Suprapubic skin (tissue), 4 donors: ENCODE measurements at places on chromosomes 6 and 20. TPM values are rescaled to one million over a fixed set of nuclear protein-coding genes. Genes with fewer than 3 reads are reported as not detected.

Gene HLA-DQA1
- total RNA-seq = 10.5 TPM

Gene ENPP1
- 4.8 TPM for total RNA-seq

Gene THBS2
- total RNA-seq = 98.0 TPM

Gene GRM1
- not detected for total RNA-seq

Gene SCUBE3
- total RNA-seq = 0.64 TPM

Gene IL17A
- not detected for total RNA-seq

GRCh38 chr6:142280927-142281326 is 20.9 kb upstream of the ADGRG6 start:
- no peaks in the 10 kb centered on the region for H3K27me3 ChIP-seq
- no peaks in the 10 kb centered on the region for H3K4me1 ChIP-seq
- H3K4me3 ChIP-seq = no peak overlapping the region
- H3K36me3 ChIP-seq = no peaks in the 10 kb centered on the region
- H3K27ac ChIP-seq = no peak overlapping the region

- H3K27ac ChIP-seq = no peak overlapping the region
- H3K27me3 ChIP-seq = no peaks in the 10 kb centered on the region
- H3K36me3 ChIP-seq = no peaks in the 10 kb centered on the region
- H3K4me3 ChIP-seq = no peak overlapping the region
These were observed 8.5 kb upstream of the KIF6 start for GRCh38 chr6:39733704-39734103.

GRCh38 chr6:169847141-169847674 is 95.8 kb downstream of the ERMARD start:
- H3K27me3 ChIP-seq = peaks cover 23% of the 10 kb centered on the region
- no peak overlapping the region for H3K27ac ChIP-seq
- H3K4me3 ChIP-seq = no peak overlapping the region

- H3K4me3 ChIP-seq = no peak overlapping the region
- DNase-seq = no peak
- H3K36me3 ChIP-seq = no peaks in the 10 kb centered on the region
- H3K27ac ChIP-seq = no peak overlapping the region
- H3K4me1 ChIP-seq = peaks cover 4% of the 10 kb centered on the region
These were observed 86.9 kb downstream of the LYRM4 start for GRCh38 chr6:5173810-5174209.

- H3K36me3 ChIP-seq = no peaks in the 10 kb centered on the region
- no peak for DNase-seq
- H3K4me1 ChIP-seq = peaks cover 3% of the 10 kb centered on the region
- no peak overlapping the region for H3K27ac ChIP-seq
- no peak overlapping the region for H3K4me3 ChIP-seq
These were observed 65.8 kb downstream of the HMGN3 start for GRCh38 chr6:79168695-79168980.

GRCh38 chr6:166626177-166627032 is 646 bp downstream of the RPS6KA2 start:
- H3K27me3 ChIP-seq = peaks cover 7% of the 10 kb centered on the region
- peak overlapping the region; percentile 90 for H3K27ac ChIP-seq
- no peak for DNase-seq
- H3K4me1 ChIP-seq = peaks cover 37% of the 10 kb centered on the region
- H3K36me3 ChIP-seq = no peaks in the 10 kb centered on the region
- H3K4me3 ChIP-seq = peak overlapping the region; percentile 88

DNA sequence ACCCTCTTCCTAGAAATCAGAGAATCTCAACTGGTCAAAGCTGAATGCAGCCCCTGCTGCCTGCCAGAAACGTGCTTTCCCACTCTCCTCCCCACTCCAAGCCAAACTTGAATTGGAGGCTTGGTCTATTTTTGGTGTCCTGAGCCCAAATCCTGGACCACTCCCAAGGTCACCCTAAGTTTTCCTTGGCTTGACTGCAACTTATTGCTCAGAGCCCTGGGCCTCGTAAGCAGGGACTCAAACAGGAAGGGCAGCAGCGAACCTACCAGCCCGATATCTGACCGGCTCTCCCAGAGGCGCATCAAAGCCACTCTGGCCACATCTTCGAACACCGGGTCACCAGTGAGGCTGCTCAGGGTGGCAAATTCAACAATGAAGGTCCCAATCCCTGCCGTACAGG is 12.7 kb downstream of the EDEM2 start:
- H3K4me1 ChIP-seq = peaks cover 16% of the 10 kb centered on the region
- no peak overlapping the region for H3K4me3 ChIP-seq
- peaks cover 86% of the 10 kb centered on the region for H3K36me3 ChIP-seq
- no peak for DNase-seq

- no peak for DNase-seq
- no peaks in the 10 kb centered on the region for H3K27me3 ChIP-seq
- H3K36me3 ChIP-seq = peaks cover 68% of the 10 kb centered on the region
- peak overlapping the region; percentile 81 for H3K27ac ChIP-seq
- peaks cover 36% of the 10 kb centered on the region for H3K4me1 ChIP-seq
These were observed 13.0 kb downstream of the UCKL1 start for GRCh38 chr20:63942969-63943807.

DNA sequence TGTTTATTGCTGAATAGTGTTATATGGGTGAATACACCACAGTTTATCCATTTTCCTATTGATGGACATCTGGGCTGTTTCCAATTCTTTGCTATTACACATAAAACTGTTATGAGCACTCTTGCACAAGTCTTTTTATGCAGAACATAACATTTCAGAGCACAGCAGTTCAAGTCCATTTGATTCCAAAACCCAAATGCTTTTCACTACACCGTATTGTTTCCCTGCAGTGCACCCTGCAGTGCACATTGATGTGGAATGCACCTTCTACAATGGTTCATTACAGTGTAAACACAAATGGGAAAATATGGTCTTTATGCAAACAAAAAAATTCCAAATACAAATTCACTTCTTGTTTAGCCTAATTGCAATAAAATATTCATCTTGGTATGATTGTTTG is 3.6 kb upstream of the SLC2A12 start:
- H3K4me1 ChIP-seq = peaks cover 34% of the 10 kb centered on the region
- no peak overlapping the region for H3K27ac ChIP-seq
- H3K4me3 ChIP-seq = no peak overlapping the region
- DNase-seq = no peak
- H3K36me3 ChIP-seq = no peaks in the 10 kb centered on the region
